ENCODE measurements at places on chromosomes 16 and 17.

GRCh38 chr17:15101175-15101574 lies 164.0 kb downstream of the PMP22 start:
- no peak for DNase-seq

DNA sequence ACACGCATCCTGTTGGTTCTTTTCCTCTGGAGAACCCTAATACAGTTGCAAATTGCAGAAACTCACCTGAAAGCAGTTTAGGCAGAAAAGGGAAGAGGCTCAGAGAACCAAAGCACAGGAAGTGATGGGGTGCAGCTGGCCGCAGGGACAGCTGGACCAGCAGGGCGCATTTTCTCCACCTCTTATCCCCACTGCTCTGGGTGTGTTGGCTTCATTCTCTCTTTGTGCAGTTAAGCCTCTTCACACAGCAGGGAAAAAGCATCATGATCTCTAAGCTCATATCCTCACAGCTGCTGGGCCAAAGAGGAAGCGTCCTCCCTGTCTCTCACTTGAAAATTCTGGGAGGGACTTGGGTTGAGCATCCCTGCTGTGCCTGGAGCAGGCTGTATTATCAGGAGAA lies 20.0 kb upstream of the LRRC75A start:
- DNase-seq = no peak

GRCh38 chr16:79132701-79133100 lies 467.8 kb downstream of the MAF start:
- DNase-seq = no peak

GRCh38 chr16:537415-538335 lies 10.2 kb downstream of the CAPN15 start:
- no peak for DNase-seq

DNA sequence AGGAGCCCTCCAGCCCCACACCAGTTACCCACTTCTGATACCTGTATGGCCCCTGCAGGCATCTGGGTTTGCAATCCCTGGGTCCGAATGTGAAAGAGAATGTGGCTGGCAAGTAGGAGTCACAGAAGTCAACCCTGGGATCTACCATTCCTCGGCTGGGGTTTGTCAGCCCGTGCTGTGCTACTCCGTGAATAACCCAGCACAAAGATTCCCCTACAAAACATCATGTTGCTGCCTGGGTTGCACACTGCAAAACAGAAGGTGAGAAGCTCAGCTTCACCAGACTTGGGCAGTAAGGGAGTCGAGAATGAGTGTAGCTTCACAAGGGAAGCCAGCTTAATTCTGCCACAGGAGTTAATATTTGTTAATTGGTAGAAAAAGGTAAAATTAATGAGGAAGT lies 137.1 kb downstream of the ZFHX3 start:
- no peak for DNase-seq

DNA sequence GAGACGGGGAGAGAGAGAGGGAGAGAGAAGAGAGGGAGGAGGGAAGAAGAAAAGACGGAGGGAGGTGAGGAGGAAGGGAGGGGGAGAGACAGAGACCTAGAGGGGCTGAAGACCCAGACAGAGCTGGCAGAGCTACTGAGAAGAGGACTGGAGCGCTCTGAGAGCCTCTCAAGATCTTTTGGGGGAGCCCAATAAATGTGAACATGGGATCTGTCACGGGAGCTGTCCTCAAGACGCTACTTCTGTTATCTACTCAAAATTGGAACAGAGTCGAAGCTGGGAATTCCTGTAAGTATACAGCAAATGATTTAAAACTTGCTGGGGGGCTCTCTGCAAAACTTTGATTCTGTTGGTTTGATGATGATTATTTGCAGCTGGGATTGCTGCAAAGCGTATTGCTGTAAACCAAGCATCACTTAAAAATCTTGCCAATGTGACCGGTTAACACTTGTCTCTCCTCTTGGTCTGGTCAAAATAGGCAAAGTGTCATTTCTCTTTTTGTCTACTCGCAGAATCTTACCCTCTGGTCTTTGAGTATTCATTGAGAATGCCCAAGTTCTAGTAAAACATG lies 344 bp downstream of the CNTNAP4 start:
- no peak for DNase-seq

DNA sequence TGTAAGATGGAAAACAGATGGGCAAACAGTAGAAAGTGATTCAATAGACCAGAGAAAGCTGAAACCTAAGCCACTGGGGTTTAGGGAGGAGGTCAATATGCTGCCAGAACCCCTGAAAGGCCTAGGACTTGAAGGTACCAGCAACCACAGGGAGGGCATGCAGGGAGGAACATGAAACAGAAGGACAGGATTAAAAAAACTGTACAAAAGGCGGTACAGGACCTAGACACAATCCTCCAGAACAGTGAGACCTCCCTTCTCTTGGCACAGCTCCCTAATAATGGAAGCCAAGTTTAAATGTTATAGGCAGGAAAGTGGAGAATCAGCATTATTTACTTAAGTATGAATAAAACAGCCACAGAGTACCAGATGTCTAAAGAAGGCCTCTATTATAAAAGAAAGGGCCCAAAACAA lies 105.5 kb downstream of the SPAG9 start:
- no peak for DNase-seq

GRCh38 chr16:25783226-25783625 lies 91.5 kb downstream of the HS3ST4 start:
- DNase-seq = no peak

GRCh38 chr17:40181205-40181604 lies 3.9 kb downstream of the RAPGEFL1 start:
- no peak for DNase-seq

DNA sequence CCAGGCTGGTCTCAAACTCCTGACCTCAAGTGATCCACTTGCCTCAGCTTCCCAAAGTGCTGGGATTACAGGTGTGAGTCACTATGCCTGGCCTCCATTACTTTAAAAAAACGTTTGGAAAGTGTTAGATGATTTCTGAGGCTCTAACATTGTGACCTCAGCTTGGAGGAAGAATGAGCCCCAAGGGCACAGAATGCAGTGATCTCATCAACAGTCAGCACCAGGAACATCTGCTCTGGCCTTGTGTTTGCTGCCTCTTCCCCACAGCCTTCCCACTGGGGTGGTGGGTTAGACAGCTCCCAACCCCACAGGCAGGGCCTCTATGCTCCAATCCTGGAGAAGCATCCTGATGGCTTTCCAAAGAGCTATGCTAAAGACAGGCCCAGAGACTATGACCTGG lies 37.7 kb upstream of the SREBF1 start:
- no peak for DNase-seq

- DNase-seq = no peak
Measured at GRCh38 chr16:88885693-88886280, 19.3 kb upstream of the PABPN1L start.

GRCh38 chr17:53924530-53925455 lies 102.1 kb downstream of the KIF2B start:
- DNase-seq = no peak

- no peak for DNase-seq
Measured at GRCh38 chr16:23920899-23921298, 85.1 kb downstream of the PRKCB start.

DNA sequence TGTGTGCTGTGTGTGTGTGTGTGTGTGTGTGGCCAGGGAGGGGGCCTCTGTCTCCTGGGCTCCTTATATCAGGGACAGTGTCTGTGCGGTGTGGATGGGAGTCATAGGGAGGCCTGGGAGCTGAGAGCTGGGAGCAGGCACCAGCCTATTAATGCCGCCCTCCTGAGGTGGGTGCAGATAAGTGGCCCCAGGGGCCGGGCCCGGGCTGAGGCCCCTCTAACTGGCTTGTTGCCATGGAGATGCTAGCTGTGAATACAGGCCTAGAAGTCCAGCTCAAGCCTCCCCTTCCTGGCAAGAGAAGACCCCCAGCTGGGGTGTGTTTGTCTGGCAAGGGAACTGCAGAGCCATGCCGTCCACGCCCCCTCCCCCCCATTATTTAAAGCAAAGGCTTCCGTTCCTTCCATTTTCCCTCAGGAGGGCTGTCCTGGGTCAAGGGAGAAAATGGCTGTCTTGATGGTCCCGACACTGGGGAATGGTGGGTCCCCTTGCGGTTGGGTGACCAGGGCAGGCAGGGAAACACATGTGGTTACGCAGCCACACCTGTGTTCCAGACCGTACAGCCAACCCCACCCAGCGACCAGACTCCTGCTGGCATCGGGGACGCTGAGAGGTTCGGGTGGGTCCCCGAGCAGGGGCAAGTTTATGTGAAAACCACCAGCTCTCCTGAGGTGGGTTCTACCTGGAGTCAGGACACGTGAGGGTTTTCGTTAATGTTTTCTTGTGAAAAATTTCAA lies 141.1 kb downstream of the MRM1 start:
- DNase-seq = no peak

- DNase-seq = no peak
Measured at GRCh38 chr16:84331998-84332780, 36.1 kb upstream of the ATP2C2 start.
